ENCODE measurements at places on chromosomes 12 and 14. TPM values are rescaled to one million over a fixed set of nuclear protein-coding genes. Genes with fewer than 3 reads are reported as not detected.

KRT8 gene
- polyA plus RNA-seq = 1.2 TPM

CDCA3 gene
- polyA plus RNA-seq = 3.3 TPM

HSP90B1 gene
- polyA plus RNA-seq = 238 TPM

ADAMTS20 gene
- not detected for polyA plus RNA-seq

STAT2 gene
- polyA plus RNA-seq = 15.0 TPM

ERBB3 gene
- 0.26 TPM for polyA plus RNA-seq

DNA sequence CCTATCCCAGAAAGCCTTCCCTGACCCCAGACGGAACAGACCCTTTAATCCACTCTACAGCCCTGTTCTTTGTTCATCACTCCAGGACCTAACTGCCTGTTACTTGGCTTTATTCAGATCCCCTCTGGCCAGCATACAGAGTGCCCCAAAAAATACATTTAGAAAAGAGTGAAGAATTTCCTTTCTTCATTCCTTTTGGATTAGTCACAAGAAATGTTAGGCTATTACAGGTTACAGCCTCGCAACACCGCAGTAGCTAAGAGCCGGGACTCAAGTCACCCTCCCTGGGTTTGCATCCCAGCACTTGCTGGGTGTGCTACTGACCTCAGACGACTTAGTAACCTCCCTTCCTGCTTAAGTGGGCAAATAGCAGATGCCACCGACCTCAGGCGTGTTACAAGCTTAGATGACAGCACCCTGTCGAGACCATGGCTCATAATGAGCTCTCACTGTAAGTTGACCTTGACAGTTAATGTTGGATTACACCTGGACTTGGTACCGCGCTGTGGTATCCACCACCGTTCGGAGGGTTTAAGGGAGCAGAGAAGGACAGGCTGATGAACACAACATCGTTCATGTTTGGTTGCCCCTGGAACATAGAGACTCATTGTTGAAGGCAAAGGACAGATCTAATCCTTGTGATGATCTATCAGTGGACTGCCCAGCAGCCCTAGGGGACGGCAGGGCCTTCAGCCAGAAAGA is 12.9 kb downstream of the GLRX5 start:
- DNase-seq = no peak

DNA sequence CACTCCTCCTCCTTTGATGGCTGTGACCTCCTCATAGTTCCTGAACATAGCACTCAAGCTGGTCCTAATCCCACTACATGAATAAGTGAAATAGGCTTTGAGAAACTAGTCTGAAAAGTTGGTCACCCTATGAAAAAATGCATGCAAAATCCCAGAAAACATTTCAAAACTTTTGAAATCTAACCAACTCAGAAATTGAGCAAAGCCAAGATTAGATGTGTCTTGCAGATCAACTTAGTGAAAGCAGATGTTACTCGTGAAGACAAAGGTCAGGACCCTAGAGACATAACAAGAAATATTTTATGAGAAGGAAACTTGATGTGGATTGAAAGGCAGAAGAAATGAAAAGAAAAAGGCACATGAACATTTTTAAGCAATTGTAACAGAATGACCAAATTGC is 63.3 kb downstream of the TSHR start:
- no peak for DNase-seq

- no peak for DNase-seq
Measured at GRCh38 chr12:105861227-105861626, 277.5 kb downstream of the NUAK1 start.

DNA sequence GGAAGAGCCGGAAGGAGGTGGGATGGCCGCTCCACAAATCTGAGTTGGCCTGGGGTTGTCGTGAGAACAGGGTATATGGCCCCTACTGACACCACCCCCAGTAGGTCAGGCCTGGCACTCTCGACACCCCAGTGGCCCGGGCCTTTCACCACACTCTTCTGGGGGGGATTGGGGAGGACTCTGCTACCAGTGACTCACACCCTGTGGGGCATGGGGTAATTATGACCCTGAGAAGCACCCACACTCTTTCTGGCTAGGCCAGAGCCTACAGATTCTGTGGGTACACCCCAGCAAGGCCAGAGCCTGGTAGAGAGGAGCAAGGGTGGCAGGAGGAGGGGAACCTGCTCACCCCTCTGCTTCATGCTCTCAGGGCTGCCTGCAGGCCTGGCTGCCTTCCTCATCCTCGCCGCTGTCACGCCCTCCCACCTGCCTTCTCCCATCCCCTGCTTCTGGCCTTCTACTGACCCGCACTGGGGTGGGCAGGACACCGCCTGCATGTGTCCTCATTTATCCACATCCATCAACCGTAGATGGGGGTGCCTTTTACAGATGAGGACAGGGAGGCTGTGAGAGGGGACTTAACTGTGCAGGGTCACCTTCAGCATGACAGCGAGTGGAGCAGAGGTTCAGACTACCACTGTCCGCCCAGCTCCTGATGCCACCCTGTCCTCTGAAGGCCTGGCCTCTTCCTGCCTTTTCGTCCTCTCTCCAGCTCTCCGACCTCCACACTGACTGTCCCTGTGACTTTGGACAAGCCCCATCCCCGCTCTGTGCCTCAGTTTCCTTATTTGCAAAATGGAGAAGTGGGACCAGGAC is 18.4 kb downstream of the ASB2 start:
- no peak for DNase-seq

GRCh38 chr12:32303174-32303549 is 96.2 kb upstream of the FGD4 start:
- DNase-seq = no peak

DNA sequence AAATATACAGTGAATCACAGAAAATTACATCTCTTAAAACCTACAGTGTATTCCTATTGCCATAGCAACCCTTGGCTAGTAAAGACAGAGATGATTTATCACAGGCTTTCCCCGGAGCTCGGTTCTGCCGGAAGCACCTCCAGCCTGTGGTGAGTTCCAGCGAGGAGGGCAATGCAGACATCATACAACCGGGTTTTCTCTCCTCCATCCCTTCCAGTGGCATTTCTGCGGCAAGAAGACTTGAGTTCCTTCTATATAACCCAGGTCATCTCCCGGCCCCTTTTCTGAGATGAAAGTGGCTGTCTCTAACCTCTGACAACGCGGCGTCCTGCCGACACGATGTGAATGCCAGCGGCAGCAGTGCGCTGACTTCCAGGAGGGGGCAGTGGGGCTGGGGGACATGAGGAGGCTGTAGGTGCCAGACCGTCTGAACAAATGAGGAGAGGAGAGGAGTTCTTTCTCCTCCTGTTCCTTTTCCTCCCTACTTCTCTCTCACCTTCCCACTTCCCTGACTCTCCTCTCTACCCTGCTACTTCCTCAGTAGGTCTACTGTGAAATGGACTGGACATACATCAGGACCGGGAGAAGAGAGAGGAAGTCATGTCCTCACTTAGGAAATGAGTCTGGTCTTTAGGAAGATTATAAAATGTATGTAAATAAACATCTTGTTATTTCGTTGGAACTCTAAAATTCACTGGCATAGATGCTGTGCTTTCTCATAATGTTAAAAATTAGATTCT is 68.6 kb upstream of the MAX start:
- DNase-seq = no peak

DNA sequence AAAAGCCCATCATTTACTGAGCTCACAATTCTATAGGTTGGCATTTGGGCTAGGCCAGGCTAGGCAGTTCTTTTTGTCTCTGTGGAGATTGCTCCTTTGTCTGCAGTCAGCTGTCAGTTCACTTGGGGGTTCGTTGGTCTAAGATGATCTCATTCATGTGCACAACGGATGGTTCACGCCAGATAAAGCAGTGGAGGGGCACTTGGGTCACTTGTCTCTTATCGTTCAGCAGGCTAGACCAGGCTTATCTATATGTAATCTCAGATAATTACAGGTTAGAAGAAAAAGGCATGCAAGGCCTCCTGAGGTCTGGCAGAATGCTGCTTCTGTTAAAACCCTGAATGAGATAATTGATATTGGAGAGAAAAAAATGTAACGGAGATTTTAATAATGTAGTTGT is 119.0 kb upstream of the ATP2B1 start:
- no peak for DNase-seq

DNA sequence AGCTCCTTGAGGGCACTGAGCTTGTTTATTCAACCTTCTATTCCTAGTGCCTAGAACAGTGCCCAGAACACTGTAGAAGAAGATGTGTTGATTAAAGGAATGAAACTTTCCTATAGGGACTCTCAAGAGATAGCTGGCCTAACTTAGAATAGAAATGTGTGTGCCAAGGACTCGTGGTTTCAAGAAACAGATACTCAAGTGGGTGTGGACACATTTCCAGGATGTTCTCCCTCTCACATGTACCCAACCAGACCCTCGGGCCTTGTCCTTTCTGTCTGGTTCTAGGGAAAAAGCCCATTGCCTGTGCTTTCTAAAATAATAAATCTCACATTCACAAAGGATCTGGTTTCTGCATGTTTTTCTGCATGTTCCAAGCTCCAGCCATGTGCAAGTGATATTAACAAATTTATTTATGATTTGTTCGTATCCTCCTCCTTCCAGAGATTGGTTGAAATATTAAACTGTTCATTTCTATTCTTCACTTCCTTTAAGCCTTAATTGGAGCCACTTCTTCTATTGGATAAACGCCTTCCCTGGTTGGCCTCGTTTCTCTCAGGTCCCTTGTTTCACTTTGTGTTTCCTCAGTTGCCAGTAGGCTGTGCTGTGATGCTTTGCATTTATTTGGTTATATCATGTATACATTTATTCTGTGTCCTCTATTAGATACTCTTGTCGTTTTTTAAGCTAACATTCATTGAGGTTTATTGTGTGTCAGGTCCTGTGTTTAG is 89.8 kb downstream of the CRADD start:
- no peak for DNase-seq

GRCh38 chr14:105486974-105487448 is 325 bp downstream of the CRIP1 start:
- DNase-seq = peak; percentile 75

GRCh38 chr14:35403114-35403602 is 1.4 kb downstream of the NFKBIA start:
- DNase-seq = peak; percentile 82

DNA sequence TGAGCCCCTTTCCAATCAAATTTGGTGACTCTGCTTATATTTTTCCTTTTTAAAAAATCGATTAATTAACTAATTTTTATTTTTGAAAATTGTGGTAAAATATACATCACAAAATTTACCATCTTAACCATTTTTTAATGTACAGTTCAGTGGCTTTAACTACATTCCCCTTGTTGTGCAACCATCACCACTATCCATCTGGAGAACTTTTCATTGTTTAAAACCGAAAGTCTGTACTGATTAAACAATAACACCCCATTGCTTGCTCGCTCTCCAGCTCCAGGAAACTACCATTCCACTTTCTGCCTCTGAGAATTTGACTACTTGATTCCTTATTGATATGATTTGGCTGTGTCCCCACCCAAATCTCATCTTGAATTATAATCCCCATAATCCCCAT is 283.4 kb downstream of the C12orf75 start:
- DNase-seq = no peak

- DNase-seq = no peak
Measured at GRCh38 chr12:89663577-89664357, 44.9 kb downstream of the ATP2B1 start.

DNA sequence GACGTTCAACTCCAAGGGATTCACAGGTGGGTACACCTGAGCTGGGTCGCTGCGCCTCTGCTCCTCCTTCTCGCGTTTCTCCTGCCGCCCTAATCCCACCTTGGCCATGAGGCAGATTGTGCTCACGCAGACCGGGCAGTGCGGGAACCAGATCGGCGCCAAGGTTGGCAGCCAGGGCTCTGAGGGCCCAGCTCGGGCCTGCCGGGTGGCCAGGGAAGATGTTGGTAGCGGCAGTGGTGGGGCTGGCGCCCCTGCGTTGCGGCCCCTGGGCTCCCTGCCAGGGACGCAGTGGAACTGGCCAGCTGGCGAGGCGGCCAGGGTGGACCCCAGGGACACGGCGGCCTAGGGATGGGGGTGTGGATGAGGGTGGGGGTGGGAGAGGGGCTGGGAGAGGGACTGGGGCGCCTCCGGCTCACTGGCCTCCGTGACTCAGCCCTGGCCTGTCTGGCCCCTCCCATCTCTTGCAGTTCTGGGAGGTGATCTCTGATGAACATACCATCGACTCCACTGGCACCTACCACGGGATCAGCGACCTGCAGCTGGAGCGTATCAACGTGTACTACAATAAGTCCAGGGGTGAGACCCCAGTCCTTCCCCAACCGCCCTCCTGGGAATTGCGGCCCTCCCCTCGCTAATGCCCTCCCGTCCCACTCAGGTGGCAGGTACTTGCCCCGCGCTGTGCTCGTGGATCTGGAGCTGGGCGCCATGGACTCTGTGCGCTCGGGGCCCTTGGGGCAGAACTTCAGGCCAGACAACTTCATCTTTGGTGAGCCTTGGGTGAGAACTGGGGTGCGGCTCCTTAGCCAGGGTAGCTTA is 114.9 kb upstream of the ALG10B start:
- no peak for DNase-seq

GRCh38 chr12:3335078-3335487 is 155.9 kb upstream of the PRMT8 start:
- no peak for DNase-seq

DNA sequence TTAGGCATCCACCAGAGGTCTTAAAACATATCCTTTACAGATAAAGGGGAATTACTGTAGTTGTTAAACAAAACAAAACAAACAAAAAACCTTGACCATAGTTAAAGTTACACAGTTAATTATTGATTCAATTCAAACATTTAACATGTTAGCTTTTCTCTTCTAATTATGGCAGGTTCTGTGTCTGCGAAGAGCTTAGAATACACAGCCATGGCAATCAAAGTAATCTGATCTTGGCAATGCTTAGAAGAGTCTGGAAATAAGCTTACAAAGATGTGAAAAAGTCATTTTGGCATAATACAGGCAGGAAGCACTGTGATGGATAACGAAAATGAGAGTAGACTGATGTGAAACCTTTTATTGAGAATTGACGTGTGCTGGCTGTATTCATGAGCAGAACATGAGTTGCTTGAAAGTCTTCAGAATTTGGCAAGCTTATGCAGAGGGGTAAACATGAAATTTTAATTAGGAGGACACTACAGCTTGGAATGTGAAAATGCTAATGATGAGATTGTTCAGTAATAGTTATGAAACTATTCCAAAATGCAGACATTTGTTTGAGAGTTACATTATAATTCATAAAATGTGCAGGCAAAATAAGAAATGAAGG is 629.6 kb downstream of the FSCB start:
- no peak for DNase-seq

GRCh38 chr14:100105357-100106169 is 40.3 kb downstream of the EVL start:
- DNase-seq = no peak

Measured in psoas muscle (tissue), 8 donors.